ENCODE measurements at places on chromosomes 1 and 21. TPM values are rescaled to one million over a fixed set of nuclear protein-coding genes. Genes with fewer than 3 reads are reported as not detected.
A peak's percentile ranks its signal among the peaks of the same experiment; 100 is the strongest.

The PLPP3 gene
- total RNA-seq: 20.5 TPM

DNA sequence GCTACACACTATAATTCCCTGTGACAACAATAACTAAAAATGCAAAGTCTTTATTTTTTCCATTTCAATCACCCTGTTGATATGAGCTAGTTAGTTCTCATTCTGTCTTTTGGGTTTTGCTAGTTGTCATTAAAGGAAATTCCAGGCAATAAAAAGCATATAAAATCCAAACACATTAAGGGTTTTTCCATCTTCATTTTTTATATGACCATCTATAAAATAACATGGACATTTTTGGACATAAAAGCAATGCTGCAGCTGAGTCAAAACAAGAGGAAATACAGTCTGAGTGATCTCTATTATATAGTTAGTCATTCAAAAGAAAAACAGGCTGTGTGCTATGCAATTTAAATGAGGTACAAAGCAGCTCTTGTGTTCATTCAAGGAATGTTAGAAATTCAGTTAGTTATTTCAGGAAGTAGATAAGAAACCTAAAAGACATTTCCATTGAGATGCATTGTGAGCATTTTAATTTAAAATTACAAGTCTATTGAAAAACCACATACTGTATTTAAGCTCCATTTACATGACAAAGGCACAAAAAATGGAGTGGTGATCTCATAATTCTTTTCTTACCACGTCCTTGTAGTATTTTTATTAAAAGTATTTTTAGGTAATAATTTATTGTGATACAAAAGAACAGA is 67.3 kb upstream of the BCL10 start:
- no peak for DNase-seq
- H3K36me3 ChIP-seq: peaks cover 31% of the 10 kb centered on the region
- H3K27me3 ChIP-seq: no peaks in the 10 kb centered on the region
- H3K4me1 ChIP-seq: peaks cover 67% of the 10 kb centered on the region
- no peak overlapping the region for H3K4me3 ChIP-seq

The PCNX2 gene
- 12.0 TPM for total RNA-seq

The ATXN7L2 gene
- total RNA-seq: 4.3 TPM

The CLCA1 gene
- total RNA-seq: not detected

The OLFML3 gene
- 33.1 TPM for total RNA-seq

The OR2T2 gene
- not detected for total RNA-seq

The PPCS gene
- 41.1 TPM for total RNA-seq

DNA sequence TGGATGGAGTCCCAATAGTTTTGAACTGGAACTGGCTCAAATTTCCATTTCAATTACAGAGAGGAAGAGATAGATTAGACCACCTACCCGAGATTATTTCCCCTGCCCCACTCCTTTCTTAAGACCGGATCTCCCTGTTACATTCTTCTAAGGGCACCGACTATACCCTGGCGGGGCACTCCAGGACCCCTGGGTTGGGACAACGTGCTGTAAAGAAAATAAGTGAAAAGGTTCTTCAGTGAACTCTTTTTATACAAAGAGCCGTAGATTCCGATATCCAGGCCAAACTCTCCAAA is 6.7 kb downstream of the NR5A2 start:
- DNase-seq: no peak
- no peak overlapping the region for H3K4me3 ChIP-seq
- no peaks in the 10 kb centered on the region for H3K36me3 ChIP-seq
- H3K27me3 ChIP-seq: peaks cover 56% of the 10 kb centered on the region
- H3K27ac ChIP-seq: no peak overlapping the region
- H3K4me1 ChIP-seq: peaks cover 11% of the 10 kb centered on the region

DNA sequence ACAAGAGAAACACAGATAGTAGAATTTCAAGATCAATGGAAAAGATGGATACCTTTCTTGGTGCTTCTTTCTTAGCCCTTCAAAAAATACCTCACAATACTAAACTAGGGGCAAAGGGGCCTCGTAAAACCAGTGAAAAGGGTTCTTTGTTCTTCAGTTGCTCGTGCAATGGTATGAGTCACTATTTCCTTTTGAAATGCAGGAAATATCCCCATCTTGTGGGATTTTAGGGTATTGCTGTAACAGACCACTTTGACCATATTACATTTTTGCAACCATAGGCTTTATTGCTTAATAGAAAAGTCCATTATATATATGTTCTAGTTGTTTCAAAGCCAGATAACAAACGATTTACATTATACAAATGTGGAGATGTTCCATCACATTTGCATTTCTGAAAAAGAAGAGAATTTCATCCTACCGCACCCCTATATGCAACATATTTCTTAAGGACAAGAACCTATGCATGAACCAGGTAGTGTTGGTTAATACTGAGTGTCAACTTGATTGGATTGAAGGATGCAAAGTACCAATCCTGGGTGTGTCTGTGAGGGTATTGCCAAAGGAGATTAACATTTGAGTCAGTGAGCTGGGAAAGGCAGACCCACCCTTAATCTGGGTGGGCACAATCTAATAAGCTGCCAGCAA is 88.6 kb upstream of the PKN2 start:
- no peak overlapping the region for H3K4me3 ChIP-seq
- no peaks in the 10 kb centered on the region for H3K4me1 ChIP-seq
- no peaks in the 10 kb centered on the region for H3K36me3 ChIP-seq
- DNase-seq: no peak
- no peak overlapping the region for H3K27ac ChIP-seq

GRCh38 chr1:225259542-225259941 is 168.3 kb downstream of the LBR start:
- no peaks in the 10 kb centered on the region for H3K4me1 ChIP-seq
- H3K27ac ChIP-seq: no peak overlapping the region
- DNase-seq: no peak
- H3K4me3 ChIP-seq: no peak overlapping the region

GRCh38 chr1:116751146-116751545 is 3.1 kb upstream of the CD2 start:
- no peak overlapping the region for H3K4me3 ChIP-seq
- no peak for DNase-seq
- no peaks in the 10 kb centered on the region for H3K4me1 ChIP-seq
- H3K27ac ChIP-seq: no peak overlapping the region

GRCh38 chr1:209383422-209383821 is 200.1 kb upstream of the CAMK1G start:
- peaks cover 12% of the 10 kb centered on the region for H3K4me1 ChIP-seq
- H3K27me3 ChIP-seq: no peaks in the 10 kb centered on the region
- H3K27ac ChIP-seq: no peak overlapping the region
- no peaks in the 10 kb centered on the region for H3K36me3 ChIP-seq
- H3K4me3 ChIP-seq: no peak overlapping the region

The GJB5 gene
- total RNA-seq: not detected

DNA sequence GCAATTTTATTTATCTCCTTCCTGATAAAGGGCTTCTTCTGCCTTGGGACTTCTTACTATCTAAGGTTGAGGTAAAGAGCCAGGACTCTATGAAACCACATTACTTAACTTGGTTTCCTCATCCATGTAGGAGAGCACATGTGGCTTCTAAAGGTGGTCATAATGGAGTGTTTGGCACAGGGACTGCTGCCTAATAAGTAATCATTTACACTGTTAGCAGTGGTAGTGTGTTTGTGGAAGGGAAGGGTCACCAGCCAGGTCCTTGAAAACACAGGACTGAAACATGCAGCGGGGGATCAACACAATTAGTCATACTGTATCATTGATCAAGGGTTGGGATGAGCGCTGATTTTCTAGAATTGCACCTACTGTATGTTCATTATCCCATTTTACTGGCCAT is 59.6 kb downstream of the UCK2 start:
- no peak for DNase-seq
- H3K27ac ChIP-seq: no peak overlapping the region
- H3K36me3 ChIP-seq: peaks cover 6% of the 10 kb centered on the region
- no peak overlapping the region for H3K4me3 ChIP-seq

GRCh38 chr1:200741551-200742207 is 3.0 kb downstream of the CAMSAP2 start:
- peak overlapping the region; percentile 67 for H3K27ac ChIP-seq
- no peak for DNase-seq
- peaks cover 5% of the 10 kb centered on the region for H3K36me3 ChIP-seq
- no peaks in the 10 kb centered on the region for H3K27me3 ChIP-seq

GRCh38 chr1:212752934-212753497 is 38.6 kb downstream of the NSL1 start:
- peaks cover 8% of the 10 kb centered on the region for H3K4me1 ChIP-seq
- H3K27me3 ChIP-seq: no peaks in the 10 kb centered on the region
- no peak overlapping the region for H3K27ac ChIP-seq
- DNase-seq: no peak
- H3K36me3 ChIP-seq: peaks cover 6% of the 10 kb centered on the region

The A3GALT2 gene
- total RNA-seq: not detected

DNA sequence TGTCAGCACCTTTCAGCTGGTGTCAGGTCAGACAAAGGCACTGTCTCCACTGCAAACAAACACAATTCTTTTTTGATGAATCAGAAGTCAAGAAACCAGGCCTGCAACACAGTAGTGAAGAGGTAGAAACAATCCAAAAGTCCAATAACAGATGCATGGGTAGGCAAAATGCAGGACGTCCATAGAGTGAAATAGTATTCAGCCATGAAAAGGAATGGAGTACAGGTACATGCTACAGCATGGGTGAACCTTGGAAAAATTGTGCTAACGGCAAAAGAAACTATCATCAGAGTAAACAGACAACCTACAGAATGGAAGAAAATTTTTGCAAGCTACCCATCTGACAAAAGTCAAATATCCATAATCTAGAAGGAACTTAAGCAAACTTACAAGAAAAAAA is 26.2 kb upstream of the ZBTB21 start:
- H3K36me3 ChIP-seq: no peaks in the 10 kb centered on the region
- H3K27me3 ChIP-seq: no peaks in the 10 kb centered on the region
- no peak overlapping the region for H3K4me3 ChIP-seq
- peaks cover 19% of the 10 kb centered on the region for H3K4me1 ChIP-seq
- DNase-seq: no peak
- H3K27ac ChIP-seq: no peak overlapping the region

DNA sequence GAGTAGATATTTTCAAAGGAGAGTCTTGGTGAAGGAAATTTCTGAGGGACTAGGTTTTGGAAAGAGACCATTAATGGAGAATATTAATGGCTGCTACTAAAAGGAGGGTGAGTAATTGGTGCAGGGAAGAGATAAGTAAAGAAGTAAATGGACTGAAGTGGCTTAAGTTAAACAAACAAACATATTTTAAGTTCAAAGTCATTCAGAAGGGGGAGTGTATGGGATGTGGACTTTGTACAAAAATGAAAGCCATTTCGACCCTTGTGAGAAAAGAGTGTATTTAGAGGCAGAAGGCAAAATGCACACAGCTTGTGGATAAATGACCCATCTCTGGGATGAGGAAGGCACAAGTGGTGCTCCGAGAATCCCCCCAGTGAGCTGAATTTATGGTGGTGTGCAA is 171.7 kb downstream of the BACH1 start:
- H3K36me3 ChIP-seq: peaks cover 5% of the 10 kb centered on the region
- DNase-seq: no peak
- peaks cover 7% of the 10 kb centered on the region for H3K4me1 ChIP-seq
- H3K4me3 ChIP-seq: no peak overlapping the region
- H3K27ac ChIP-seq: no peak overlapping the region

The PLPPR4 gene
- total RNA-seq: 0.77 TPM

The ACADM gene
- 35.2 TPM for total RNA-seq

The PTGFRN gene
- 117 TPM for total RNA-seq

DNA sequence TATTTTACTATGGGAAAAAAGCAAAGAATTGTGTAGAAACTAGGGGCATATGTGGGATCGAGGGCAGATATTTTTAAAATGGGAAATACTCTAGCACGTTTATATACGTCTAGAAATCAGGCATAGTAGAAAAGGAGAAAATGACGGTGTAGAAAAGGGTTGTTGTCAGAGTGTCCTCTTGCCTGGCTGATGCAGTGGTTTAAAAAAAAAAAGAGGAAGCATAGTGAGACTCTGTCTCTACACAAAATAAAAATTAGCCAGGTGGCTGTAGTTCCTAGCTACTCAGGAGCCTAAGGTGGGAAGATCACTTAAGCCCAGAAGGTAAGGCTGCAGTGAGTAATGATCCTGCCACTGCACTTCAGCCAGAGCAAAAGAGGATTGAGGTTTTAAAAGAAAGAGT is 64.7 kb upstream of the LRRC7 start:
- H3K27ac ChIP-seq: no peak overlapping the region
- H3K36me3 ChIP-seq: peaks cover 1% of the 10 kb centered on the region
- no peaks in the 10 kb centered on the region for H3K4me1 ChIP-seq
- peaks cover 2% of the 10 kb centered on the region for H3K27me3 ChIP-seq
